ENCODE measurements at places on chromosomes 11 and 22.

GRCh38 chr11:91857179-91857578 is 367.4 kb upstream of the FAT3 start:
- DNase-seq: no peak

DNA sequence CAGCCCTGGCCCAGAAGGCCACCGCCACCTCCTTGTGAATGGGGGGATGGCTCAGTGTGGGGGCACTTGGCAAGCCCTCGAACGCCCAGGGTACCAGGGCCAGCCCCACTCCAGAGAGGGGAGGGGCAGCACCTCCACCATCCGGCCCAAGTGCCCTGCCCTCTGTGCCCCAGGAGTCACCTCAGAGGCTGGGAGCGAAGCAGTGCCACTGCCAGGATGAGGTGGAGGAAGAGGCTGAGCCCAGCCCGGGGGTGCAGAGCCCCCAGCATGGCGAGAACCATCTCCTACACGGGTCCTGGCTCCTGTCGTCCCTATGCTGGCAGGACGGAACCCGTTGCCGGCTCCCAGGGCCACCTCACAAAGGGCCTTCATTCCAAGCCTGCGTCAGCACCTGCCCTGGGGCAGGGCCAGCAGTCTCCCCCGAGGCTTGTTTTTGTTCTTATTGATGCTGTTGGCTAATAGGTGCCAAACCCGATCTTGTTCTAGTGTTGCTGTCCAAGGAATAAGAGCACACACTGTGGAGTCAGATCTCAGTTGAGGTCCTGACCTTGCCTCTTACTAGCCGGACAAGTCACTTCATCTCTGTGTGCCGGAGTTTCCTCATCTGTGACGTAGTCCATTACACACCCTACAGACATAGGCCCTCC is at the start of gene FREY1:
Gene FREY1 (minus strand): TSS at position 307 of the 647 bp plus-strand sequence. CDS start 26 bp downstream, at position 281.
- DNase-seq: no peak

- no peak for DNase-seq
Measured at GRCh38 chr11:66228521-66228920, 39.9 kb upstream of the RAB1B start.

- no peak for DNase-seq
Measured at GRCh38 chr22:44086271-44087088, 62.4 kb downstream of the PARVB start.

DNA sequence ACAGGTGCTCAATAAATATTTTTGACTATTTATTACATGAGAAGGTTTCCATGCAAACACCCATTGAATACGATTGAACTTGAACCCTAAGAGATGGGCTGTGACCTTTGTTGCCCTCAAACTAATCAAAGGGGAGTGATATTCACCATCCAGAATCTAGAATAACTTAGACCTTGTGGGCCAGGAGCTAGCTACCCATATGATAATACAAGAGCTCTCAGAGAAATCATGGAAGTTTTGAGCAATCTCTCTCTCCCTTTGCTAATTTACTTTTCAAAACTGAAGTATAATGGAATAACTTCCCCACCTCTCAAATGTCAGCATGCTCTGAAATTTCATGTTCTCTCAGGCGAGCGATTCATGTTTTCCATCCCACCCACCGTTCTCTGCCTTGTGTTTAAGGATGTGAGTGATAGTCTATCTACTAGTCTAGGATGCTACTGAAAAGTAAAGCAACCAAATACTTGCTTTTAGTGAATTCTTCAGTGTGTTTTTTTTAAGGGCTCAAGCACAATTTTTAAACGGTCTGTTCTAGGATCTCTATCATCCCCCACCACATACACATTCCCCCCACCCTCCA is 33.3 kb downstream of the BARX2 start:
- no peak for DNase-seq

DNA sequence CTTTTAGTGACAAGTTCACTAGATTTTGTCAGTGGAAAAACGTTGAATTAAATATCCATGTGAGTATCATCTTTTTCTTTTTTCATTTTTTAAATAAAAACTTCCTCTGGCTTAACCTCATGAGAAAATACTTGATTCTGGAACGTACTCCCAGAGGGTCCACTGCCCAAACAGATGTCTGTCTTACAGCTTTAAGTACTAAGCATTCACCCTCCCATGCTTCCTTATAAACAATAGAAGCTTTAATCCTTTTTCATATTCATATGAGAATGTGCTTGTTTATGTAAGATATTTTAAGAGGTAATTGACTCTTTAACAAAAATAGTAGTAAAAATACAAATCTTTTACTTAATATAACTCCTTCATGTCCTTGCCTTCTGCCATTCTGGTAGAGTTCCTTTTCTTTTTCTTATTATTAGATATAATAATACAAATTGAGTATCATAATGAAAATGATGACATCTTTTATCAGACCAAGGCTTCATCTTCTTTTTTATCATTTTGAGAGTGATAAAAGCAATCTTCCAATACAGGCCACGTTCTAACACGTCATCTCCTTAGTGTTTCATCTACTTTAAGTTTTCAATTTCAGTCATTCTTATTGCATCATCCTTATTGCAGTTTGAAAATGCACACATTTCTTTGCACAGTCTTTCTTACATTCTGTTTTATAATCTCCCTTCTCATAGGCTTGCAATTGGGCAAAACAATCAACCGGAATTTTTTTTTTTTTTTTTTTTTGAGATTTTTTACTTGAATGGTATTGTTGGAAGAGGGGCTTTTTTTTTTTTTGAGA is 69.5 kb upstream of the MYO18B start:
- DNase-seq: no peak

- no peak for DNase-seq
Measured at GRCh38 chr11:30424844-30425243, 101.9 kb downstream of the ARL14EP start.

GRCh38 chr11:76291576-76292526 is 85.5 kb upstream of the WNT11 start:
- DNase-seq: no peak

DNA sequence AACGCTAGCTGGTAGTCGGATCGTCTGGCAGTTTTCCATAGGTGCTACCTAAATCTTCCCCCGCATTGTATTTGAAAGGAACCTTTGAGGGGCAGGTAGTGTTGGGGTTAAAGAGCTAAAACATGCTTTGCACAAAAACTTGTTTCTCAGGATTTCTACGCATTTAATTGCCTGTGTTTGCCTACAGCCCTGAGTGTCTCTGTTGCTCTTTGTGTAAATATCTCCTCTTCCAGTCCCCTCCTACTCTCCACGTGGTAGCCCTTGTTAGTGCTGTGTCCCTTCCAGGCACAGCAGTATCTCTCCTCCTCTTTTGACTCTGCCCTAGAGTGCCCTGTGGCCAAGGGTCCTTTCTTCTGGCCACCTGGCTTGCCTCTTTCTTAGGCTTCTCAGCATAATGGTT is 81.7 kb downstream of the BARX2 start:
- DNase-seq: no peak

GRCh38 chr11:106733635-106734034 is 284.6 kb downstream of the GUCY1A2 start:
- DNase-seq: no peak

GRCh38 chr11:44324749-44325525 is 15.0 kb upstream of the ALX4 start:
- no peak for DNase-seq

GRCh38 chr22:29256606-29257325 is 11.0 kb downstream of the RHBDD3 start:
- DNase-seq: no peak

GRCh38 chr11:94788396-94788795 is 20.2 kb downstream of the AMOTL1 start:
- no peak for DNase-seq

- DNase-seq: no peak
Measured at GRCh38 chr22:25370322-25370721, 150.9 kb downstream of the CRYBB2 start.

- no peak for DNase-seq
Measured at GRCh38 chr11:27174021-27174420, 133.4 kb downstream of the BBOX1 start.

GRCh38 chr11:6475936-6476335 is 2.2 kb upstream of the TRIM3 start:
- no peak for DNase-seq

GRCh38 chr11:83689144-83689780 is 403.1 kb upstream of the CCDC90B start:
- DNase-seq: no peak

- no peak for DNase-seq
Measured at GRCh38 chr22:48749555-48750227, 1078.0 kb downstream of the BRD1 start.

- DNase-seq: no peak
Measured at GRCh38 chr11:125980436-125980835, 34.6 kb downstream of the VSIG10L2 start.

DNA sequence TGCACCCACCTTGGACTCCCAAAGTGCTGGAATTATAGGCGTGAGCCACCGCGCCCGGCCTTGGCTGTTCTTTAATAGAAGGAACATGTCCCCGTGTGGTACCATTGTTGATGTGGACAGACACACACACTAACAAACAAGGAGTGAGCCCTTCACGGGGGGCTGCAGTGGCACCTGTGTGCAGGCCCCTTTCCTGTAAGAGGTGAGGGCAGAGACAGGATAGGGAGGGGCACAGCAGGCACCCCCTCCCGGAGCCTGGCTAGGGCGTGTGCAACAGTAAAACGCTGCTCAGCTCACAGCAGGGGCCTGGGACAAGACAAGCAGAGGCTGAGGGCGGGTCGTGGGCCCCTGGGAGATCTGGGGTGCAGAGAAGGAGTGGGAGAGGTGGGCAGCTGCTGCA is 37.8 kb downstream of the GRIK4 start:
- no peak for DNase-seq

DNA sequence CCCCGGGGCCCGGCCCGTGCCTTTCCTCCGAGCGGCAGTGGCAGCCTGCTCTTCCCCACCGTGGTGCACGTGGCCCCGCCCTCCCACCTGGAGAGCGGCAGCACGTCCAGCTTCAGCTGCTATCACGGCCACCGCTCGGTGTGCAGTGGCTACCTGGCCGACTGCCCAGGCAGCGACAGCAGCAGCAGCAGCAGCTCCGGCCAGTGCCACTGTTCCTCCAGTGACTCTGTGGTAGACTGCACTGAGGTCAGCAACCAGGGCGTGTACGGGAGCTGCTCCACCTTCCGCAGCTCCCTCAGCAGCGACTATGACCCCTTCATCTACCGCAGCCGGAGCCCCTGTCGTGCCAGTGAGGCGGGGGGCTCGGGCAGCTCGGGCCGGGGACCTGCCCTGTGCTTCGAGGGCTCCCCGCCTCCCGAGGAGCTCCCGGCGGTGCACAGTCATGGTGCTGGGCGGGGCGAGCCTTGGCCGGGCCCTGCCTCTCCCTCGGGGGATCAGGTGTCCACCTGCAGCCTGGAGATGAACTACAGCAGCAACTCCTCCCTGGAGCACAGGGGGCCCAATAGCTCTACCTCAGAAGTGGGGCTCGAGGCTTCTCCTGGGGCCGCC is 11.9 kb downstream of the C22orf31 start:
- DNase-seq: no peak

DNA sequence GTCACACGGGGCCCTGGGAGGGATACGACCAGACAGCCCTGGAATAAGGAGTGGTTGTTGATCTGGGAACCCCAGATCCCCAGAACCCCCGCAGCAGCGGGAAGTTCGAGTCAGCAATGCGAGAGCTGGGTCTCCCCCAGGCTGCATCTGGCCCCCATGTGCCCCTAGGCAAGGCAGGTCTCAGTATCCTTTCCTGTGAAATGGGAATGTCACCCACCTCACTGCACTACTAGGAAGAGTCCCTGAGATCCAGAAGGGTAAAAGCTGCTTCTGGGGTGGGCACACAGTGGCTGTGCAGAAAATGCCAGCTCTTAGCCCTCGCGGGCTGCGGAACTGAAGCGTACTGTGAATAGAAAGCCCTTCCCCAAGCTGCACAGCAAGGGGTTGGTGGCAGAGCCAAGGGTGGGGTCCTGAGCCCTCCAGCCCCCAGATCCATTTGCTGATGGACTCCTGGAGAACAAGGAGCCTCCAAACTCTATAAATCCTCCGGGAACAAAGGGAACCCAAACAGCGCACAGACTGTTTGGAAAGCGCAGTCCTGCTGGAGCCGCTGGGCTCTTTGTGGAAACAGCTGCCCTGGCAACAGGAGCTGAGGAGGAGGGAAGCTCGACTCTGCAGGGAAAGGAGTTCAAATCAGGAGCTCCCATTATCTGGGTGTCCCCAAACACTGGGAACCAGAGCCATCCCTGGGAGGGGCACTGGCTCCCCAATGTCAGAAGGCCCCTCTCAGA is 68.2 kb upstream of the SHISAL1 start:
- no peak for DNase-seq

DNA sequence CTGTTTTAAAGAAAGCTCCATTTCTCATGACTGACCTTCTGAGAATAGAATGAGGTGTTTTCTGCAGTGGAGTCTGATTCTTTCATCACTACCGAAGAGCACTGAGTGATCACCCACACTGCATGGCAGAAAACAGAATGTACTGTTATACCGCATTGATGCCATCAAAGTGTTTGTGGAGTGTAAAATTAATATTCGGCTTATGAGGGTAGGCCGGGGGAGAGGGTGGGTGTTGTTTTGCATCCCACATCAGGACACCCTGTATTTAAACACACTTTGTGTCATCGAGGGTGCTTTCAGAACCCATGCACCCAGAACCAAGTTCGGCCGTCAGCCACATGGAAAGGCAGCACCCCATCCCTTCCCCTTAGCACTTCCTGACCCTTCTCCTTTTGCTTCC is 41.3 kb upstream of the ETS1 start:
- DNase-seq: peak; percentile 81

DNA sequence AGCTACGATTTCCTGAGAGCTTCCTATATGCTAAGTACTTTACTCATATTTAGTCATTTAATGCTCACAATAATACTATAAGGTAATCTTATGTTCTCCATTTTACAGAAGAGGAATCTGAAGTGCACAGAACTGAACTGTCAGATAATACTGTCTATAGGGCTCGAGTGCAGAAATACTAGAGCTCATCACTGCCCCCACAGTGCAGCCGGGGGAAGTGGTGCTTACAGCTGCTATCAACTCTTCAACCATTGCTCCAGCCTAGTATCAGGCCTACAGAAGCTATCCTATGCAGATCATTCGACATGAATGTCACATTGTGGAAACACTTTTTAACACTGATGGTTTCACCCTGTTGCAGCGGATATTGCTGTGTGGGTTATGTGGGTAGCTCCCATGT is 929.9 kb downstream of the NTM start:
- no peak for DNase-seq

GRCh38 chr22:44085743-44086270 is 61.7 kb downstream of the PARVB start:
- peak; percentile 27 for DNase-seq

GRCh38 chr22:49418943-49419342 is 408.7 kb downstream of the BRD1 start:
- no peak for DNase-seq

GRCh38 chr11:86586307-86586706 is 86.1 kb downstream of the ME3 start:
- DNase-seq: no peak

DNA sequence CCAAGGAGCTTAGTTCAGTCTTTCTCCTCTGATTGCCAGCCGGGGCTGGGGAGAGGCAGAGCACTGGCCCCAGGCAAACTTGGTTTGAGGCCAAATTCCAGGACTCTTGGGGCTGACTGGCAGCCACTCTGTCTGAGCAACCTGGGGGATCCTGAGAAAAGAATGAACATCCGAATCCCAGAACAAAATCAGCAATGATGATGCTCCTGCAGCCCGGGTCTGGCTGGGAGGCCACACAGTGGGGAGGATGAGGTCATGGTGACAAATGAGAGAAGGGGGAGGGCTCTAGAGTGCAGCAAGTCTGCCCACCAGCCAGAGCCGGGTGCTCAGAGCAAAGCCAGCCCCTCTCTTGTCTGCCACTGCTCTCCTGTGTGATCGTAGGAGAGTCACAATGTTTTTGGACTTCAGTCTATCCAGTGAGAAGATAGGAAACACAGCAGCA is 71.8 kb upstream of the PAX6 start:
- no peak for DNase-seq

- DNase-seq: no peak
Measured at GRCh38 chr11:93193731-93194130, 4.1 kb downstream of the SLC36A4 start.

- DNase-seq: no peak
Measured at GRCh38 chr22:47573141-47573540, 810.7 kb downstream of the TBC1D22A start.

Measured in CD4-positive, alpha-beta T cell treated with Interleukin-4 for 4 hours (primary cell).